ENCODE measurements at places on chromosomes 5 and 9. TPM values are rescaled to one million over a fixed set of nuclear protein-coding genes. Genes with fewer than 3 reads are reported as not detected.

GRCh38 chr9:2180704-2181103, 165.6 kb downstream of the SMARCA2 start:
- DNase-seq: no peak

DNA sequence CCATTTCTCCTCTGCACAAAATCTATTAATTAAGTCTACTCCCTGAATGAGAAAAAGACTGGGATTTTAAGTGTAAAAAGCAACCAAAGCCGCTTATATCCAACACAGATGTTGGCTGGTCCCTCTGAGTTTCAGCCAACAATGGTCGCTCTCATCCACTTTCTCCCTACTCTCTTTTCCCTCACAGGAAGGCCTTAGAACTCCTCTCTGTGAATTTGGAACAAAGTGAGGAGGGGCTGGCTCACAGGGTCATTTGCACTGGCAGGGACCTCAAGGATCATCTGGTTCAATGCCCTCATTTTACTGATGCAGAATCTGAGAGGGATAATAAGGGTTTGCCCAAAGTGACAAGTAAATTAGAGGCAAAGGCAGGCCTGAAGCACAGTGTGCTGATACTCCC, 64.0 kb downstream of the DPYSL3 start:
- DNase-seq: no peak

Gene ADAMTS13
- polyA plus RNA-seq: 0.86 TPM

DNA sequence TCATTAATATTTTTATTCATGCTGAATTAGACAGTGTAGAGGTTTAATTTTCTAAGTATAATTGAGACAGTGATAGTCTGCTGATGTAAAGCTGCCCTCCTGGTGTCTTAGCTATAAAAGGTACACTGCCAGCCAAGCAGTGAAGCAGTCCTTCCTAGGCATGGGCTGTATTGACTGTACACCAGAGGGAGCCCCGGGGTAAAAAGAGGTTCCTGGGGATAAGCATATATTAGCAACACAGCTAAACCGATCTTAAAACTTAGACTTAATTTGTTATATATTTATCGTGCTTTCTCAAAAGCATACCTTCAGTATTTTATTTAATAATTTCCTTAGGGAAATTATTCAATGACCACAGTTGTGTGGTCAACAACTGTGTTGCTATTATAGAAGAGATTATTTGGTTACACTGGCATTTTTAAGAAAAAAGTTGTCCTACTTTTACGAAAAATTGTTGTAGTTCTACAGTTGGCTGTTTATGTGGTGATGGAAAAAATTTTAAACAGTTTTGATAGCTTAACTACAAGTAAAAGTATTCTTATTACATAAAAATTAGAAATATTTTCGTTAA, 68.8 kb downstream of the ELL2 start:
- DNase-seq: no peak

DNA sequence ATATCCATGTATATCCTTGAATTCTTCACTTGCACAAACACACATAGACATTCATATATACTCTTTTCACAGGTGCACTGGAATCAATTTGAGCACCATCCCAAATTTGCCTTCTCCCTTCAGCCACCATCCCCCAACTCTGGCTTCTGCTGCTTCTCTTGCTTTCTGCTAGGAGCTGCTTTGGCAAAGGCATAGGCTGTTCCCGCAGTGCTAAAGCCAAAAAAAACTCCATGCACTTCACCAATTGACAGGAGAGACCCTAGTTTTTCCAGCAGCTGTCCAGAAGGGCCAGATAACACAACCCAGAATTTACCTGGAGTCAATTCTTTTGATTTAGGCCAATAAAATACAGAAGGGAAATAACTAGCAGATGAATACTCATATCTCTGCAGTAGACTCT, 251.3 kb downstream of the NR2F1-AS1 start:
- DNase-seq: no peak

Gene PWWP2A
- polyA plus RNA-seq: 15.1 TPM

DNA sequence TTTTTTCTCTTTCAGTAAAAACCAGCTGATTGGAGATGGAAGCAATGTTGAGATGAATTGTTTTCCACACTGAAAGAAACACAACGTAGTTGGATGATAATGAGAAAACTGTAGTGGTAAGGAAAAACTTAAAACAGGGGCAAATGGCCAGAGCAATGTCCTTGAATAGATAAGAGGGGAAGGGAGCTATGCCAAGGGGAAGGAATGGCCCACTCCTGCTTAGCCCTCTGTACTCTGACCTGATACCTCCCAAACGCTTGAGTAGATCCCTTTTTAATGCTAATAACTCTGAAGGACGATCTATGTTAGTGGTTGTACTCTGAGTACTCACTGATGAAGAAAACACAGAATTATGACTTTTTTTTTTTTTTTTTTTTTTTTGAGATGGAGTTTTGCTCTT, 114.7 kb upstream of the DAB2 start:
- no peak for DNase-seq

GRCh38 chr5:166399781-166400180, 1891.7 kb upstream of the WWC1 start:
- no peak for DNase-seq

GRCh38 chr9:115134941-115135340, 17.0 kb upstream of the TNC start:
- no peak for DNase-seq

Gene ADGRD2
- not detected for polyA plus RNA-seq

DNA sequence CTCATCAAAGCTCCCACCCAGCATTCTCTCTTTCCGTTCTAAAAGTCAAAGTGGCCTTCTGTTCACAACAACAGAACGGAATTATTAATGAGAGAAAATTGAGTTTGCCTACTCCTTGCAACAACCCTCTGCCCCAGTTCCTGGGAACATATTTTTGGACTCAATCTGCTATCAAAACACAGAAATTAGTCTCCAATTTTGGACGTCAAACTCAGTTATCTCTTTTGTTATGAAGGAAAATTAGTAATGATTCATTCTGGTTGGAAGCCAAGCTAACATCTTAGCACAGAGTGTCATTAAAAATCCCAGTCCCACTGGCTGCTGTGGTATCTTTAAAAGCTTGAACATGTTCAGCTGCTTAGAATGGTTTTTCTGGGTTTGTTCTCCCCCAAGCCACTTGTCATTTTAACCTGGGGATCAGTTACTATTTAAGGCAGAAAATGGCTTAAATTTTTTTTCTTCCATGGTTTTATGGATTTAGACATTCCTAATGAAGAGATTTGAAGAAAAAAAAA, 343.2 kb downstream of the TRIM32 start:
- no peak for DNase-seq

Gene GLDC
- polyA plus RNA-seq: 0.17 TPM

DNA sequence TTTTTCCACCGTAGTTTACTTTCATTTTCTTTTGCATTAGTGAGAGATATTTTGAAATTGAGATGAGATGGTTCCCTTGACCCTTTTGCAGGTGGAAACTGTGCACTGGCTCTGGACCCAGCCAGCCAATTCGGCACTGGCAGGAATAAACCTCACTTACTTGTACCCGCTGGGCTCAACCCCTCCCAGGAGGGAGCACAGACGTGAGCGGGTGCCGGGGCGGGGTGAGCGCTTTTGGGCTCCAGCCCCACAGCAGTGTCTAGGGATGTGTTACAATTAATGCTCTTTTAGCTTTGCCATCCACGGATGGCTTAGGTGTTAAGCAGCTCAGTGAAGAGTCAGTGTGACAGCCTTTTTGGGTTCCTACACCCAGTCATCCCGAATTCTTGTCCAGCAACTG, 766.1 kb upstream of the CHD1 start:
- DNase-seq: no peak

DNA sequence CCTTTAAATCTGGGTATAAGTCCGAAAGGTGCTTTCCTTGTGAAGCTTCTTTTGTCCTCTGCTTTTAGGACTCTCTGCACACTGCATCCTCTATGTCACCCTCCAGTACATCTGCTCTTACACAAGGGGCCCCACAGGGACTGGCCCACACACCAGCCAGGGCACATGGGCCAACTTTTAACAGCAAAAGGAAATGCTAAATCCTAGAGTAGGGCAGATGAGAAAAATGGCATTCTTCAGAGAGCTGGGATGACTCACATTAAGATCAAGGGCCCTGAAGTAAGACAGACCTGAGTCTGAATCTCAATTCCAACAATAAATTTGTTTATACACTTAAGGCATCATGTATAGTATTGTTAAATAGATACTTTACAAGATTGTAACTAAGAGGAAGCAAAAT, 40.3 kb upstream of the CDKN2B start:
- no peak for DNase-seq

DNA sequence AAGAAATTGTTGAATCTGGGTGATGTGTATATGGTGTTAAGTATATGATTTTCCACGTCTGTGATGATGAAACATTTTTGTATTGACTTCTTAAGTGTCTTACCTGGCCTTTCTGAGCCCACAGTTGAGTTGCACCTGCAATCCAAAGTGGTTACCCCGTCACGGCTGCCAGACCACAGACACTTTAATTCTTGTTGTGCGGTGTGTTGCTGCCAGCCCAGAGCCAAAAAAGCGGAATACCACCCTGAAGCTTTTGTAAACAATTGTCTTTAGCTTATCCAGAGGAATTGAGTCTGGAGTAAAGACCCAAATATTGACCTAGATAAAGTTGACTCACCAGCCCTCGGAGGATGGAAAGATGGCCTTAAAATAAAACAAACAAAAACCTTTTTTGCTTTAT, 35.1 kb downstream of the MTAP start:
- DNase-seq: no peak

GRCh38 chr5:136011414-136012001, 17.3 kb upstream of the TGFBI start:
- no peak for DNase-seq

Gene TBC1D13
- 27.4 TPM for polyA plus RNA-seq

- no peak for DNase-seq
Measured at GRCh38 chr5:92979716-92980115, 601.3 kb downstream of the NR2F1-AS1 start.

DNA sequence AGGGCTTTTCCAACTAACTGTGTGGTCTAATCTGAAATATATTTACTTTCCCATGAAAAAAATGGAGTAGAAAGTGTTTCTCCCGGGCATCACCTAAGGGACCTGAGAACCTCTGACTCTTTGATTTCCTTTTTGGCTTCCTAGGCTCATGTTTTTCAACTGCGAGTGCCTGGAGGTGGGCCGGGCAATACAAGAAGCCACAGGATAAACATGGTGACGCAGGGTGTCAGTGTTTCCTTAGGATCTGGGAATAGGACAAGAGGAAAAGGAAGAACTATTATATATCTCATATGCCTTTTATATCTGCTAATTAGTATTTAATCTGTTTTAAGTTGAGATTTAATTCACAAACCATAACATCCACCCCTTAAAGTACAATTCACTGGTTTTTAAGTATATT, 11.4 kb upstream of the LECT2 start:
- no peak for DNase-seq

DNA sequence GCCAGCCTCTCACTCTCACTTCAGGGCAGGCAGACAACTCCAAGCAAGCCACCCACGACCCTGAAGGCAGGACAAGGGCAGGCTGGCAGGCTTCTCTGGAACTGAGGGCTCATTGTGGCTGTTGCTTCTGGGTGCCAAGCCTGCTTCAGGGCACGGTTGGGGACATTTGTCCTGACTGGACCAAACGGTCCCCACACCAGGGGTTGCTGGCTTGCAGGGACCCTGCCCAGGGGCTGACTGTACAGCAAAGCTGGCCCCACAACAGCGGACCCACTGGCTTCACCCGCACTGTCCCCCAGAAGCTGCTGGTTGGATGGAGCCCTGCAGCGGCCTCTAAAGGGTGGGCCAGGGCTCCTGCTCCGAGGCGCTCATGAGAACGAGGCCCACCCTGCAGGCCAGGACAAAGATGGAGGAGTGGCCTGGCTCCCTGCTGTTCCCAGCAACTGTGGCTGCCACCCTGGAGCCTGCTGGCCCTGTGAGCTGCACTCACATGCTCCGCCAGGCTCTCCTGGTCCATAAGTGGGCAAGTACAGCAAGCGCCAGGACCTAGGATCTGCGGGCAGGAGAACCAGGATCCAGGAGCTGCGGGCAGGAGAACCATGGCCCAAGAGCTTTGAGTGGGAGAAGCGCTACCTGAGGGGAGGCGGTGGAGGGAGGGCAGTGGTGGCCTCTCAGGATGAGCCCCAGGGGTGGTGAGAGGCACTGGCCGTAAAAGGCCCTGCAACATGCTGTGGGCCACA, 34.4 kb upstream of the NSMF start:
- no peak for DNase-seq

GRCh38 chr5:151071848-151072629, 8.8 kb downstream of the TNIP1 start:
- no peak for DNase-seq

DNA sequence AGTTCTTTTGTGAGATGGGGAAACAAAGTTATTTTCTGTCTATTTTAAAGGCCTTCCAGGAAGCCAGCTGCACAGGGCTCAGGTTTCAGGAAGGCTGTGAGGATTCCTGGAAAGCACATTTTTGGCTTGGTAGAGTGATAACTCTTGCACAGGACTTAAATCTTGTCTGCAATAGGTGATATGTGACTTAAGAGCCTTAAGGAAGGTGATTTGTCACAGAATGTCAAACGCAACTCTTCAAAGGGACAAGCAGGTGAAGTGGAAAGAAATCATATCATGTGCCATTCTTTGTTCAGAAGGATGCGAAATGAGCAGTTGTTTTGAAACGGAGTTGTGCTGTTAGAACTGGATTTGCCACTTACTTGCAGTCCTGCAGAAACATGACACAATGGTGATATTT, 459.3 kb downstream of the MAT2B start:
- DNase-seq: no peak

Gene ZNF169
- polyA plus RNA-seq: 2.4 TPM

GRCh38 chr9:71587576-71588362, 180.5 kb downstream of the CEMIP2 start:
- no peak for DNase-seq

DNA sequence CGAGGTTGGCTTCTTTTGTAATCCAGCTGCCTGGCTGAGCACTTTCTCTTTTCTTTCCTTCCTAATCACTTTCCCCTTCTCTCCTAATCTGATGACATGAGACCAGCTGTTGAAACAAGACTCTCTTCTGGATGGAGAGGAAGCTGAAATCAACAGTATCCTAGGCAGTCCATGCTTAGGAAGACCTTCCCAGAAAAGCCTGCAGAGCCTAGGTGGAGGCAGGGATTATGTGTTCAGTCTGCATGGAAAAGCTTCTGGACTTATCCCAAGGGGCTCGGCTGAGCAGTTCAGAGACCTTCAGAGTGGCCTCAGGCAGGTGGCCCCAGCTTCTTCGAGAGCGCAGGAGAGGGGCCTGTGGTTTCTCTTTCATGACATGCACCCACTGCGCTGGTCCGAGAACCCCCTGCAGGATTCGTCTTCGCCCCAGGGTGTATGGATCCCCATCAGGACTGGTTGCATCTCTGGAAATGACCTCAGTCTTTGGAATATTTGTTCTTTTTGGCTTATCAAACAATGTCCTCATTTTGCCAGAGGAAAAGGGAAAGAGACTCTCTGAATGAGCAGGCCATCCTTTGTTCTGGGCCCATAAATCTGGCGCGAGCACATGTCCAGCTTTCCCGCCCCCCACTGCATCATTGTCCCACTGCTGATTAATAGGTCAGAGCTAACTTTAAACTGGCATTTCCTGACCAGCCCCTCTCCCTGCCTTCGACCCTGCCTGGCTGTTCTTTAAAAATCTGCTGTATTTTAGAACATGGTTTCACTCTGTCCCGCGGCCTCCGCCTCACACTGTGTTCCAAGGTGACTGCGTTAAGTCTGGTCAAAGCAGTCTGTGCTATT, 177.9 kb upstream of the KLF4 start:
- DNase-seq: no peak

Measured in AG04450 (cell line).